Activated CD4-positive, alpha-beta T cell treated with anti-CD3 and anti-CD28 coated beads, Interleukin-2, amount 50 U/mL, for 48 hours (primary cell): ENCODE measurements at places on chromosomes 3 and 15.
A peak's percentile ranks its signal among the peaks of the same experiment; 100 is the strongest.

GRCh38 chr3:164186095-164186494 is 892.2 kb downstream of the SI start:
- no peak for DNase-seq

DNA sequence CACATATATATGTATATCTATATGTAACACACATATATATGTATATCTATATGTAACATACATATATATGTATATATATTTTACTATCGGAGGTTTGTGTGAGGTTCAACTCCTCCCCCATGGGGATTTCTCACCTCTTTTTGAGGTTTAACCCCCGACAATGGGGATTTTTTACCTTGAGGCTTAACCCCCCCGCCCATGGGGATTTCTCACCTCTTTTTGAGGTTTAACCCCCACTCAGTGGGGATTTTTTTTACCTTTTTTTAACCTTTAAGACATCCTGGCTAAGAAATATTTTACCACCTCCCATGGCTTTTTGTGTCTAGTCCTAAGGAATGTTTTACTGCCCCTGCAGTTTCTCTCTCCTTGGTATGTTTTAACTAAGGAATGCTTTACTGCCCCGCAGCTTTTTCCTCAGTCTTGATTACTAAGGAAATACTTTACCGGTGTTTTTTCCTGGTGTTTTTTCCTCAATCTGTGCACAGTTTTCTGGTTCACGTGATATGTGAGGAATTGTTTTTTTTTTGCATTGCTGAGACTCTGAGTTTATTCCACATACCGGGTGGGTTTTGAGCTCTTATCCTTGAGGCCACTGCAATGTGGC is 185.2 kb downstream of the KLF13 start:
- peak; percentile 57 for DNase-seq

DNA sequence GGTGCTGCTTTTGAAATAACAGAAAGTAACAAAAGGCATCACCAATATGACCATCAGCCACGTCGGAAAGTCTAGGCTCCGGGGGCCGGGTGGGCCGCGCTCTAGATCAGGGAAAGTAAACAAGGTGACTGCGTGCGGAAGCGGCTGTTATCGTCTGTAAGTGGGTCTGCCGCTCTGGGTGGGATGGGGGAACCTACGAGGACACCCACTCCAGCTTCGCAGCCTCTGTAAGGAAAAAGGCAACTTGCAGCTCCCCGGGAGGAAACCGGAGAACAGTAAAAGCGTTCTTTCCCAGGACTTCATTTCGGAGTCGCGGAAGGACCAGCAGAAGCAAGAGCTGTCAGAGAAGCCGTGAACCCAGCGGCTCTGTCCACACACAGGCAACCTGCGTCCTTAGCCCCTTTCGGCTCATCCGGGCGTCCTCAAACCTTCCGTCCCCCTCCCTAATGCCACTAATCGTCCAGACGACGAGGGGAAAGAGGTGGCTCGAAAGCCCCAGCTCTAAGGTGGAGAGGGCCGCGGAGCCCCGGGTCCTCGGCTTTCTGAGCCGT is 461 bp downstream of the XRN1 start:
- DNase-seq = peak; percentile 34

GRCh38 chr3:23865595-23866396 is 51.0 kb downstream of the NKIRAS1 start:
- DNase-seq = no peak

GRCh38 chr15:49686599-49686998 is 65.8 kb downstream of the DTWD1 start:
- DNase-seq = no peak

- DNase-seq = peak; percentile 71
These were observed 17.6 kb upstream of the CYP11A1 start for GRCh38 chr15:74384881-74385643.

DNA sequence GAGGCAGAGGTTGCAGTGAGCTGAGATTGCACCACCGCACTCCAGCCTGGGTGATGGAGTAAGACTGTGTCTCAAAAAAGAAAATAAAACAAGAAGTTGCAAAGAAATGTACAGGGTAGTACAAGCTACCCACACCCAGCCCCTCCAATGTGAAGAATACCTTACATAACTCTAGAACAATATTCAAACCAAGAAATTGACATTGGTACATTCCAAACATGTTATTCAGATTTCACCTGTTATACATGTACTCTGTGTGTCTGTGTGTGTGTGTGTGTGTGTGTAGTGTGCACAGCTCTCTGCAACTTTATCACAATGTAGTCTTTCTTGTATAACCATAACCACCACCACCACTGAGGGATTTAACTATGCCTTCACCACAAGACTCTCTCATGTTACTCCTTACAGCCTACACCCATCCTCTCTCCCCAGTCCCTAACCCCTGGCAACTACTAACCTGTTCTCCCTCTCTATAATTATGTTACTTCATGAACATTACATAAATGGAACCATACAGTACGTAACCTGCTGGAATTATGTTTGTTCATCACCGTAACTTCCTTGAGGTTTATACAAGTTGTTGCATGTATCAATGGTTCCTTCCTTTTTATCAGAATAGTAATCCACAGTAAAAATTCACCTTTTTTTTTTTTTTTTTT is 16.2 kb upstream of the TJP1 start:
- no peak for DNase-seq

DNA sequence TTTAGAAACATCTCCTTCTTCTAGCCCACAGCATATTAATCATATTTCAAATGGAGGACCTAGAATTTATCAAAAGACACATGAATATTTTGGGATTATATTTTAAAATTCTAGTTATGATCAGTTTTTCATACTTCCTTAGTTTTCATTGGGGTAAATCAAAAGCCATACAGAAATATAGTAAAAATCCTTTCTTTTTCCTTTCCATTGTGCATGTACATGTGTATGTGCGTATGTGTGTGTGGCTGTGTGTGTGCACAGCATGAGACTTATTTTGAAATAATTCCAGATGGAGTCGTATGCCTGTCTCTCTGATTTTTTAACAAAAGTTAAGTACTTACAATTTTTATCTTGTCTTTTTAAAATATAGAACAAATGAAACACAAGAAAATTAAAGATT is 94.5 kb downstream of the ARPP21 start:
- no peak for DNase-seq

DNA sequence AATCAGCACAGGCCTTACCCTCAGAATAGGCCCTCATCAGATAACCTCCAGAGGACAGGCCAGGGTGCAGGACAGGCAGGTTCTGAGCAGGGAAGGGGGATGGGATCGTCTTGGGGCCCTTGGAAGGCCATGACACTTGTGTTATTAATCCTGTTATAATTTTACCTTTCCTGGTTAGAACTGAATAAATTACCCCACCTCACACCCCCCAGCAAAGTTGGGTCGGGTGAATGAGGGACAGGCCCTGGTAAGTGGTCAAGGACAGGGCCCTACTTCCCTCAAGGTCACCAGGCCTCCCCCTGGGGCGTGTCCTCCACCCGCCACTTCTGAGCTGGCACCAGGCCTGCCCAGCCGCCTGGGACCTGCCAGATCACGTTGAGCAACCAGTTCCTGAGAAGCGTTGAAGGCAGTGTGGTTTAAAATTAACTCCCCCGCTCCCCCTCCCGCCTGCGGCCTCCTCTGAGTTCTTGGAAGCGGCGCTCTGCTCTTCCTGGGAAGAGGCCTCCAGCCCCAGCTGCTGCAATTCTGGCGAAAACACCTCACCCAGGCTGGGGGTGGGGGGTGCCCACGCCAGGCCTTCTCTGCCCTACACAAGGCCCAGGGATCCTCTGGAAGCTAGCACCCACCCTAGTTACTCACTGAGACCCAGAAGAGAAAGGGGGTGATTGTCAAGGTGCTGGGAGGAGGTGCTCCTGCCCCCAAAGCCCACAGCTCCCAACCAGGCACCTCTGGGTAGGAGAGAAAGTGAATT is 10.6 kb downstream of the CISH start:
- peak; percentile 96 for DNase-seq

DNA sequence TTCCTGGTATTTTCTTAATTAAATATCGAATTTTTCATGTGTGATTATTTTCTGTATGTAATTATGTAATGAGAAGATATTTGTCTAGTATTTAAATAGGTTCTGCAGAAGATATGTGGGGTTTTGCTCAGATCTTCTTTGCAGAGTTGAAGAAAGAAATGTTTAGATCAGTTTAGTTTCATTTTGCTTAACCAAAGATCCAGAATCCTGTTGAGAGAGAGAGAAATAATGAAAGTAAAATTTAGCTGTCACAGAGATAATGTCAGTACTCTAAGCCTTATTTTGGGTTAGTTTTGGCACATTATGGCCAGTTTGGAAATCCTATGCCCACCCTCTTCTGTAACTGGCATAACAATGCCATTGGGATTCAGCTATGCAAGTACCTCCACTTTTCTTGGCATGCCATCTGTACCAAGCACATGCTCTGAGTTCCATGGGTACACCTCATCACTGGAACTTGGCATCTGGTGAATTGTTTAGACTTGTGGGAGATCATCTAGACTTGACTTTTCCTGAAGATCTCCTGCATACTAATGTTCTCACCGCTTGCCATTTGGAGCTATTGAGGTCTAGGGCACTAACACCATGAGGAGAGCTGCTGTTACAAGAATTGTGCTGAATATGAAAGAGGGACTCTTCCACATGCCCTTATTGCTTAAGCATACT is 30.9 kb downstream of the PLSCR1 start:
- DNase-seq = no peak

DNA sequence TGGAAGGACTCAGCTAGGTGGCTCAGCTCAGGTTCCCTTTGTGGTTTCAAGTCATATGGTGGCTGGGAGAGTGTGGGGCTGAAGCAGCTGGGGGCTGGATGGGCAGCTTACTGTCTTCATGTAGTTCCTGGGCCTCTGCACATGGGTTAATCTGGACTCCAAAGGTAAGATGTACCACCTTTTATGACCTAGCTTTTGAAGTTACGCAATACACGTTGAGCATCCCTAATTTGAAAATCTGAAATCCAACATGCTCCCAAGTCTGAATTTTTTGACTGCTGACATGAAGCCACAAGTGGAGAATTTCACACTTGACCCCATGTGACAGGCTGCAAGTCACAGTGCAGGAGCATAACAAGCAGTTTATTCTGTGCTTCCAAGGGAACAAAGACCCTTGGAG is 173.7 kb downstream of the KBTBD8 start:
- DNase-seq = no peak

- no peak for DNase-seq
These were observed 17.5 kb upstream of the RBP1 start for GRCh38 chr3:139557041-139557440.

- DNase-seq = peak; percentile 14
These were observed at the start of gene RBPMS2 for GRCh38 chr15:64775551-64776401. RBPMS2 (minus strand) TSS chr15:64775589; CDS start chr15:64775319, 270 bp downstream.

DNA sequence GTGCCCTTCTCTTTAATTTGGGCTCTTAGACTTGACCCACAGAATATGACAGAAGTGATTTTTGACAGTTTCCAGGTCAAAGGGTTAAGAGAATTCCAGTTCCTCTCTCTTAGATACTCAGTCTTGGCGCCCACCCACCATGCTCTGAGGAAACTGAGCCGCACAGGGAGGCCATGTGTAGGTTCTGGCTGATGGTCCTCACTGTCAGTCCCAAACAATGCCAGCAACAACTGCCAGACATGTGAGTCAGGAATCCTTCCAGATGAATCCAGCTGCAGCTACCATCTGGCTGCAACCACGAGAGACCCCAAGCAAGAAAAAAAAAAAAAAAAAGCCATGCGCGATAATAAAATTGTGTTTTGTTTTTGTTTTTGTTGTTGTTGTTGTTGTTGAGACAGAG is 326.6 kb downstream of the MAGI1 start:
- DNase-seq = no peak

GRCh38 chr15:26724381-26725150 is 48.3 kb downstream of the GABRB3 start:
- DNase-seq = no peak

GRCh38 chr15:75346796-75347221 is at the start of gene NEIL1:
NEIL1 (plus strand) TSS chr15:75347039; CDS start chr15:75348906, 1,867 bp downstream.
- DNase-seq = no peak

GRCh38 chr15:78671626-78672211 is 30.7 kb upstream of the CHRNB4 start:
- DNase-seq = no peak

GRCh38 chr3:99111235-99111634 is 209.7 kb upstream of the DCBLD2 start:
- DNase-seq = no peak

DNA sequence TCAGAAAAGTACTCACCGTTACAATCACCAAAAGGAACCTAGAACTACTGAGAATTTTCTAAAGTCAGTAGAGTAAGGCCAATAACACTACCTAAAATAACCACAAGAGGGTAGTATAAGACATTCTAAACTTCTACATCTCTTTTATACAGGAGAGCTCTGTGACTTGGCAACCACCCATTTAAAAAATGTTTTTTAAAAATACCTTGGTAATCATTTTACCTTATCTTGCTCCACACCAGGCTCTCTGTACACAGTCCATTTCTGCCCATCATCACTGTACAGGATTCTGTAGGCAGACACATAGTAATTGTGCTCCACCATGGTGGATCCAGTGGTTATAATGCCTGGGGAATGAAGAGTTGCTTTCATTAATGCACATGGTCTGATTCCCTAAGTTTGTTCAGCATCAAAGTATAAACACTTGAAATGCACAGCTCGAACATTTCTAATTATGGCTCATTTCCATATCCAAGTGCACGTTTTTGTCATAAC is 54.5 kb downstream of the ST3GAL6 start:
- no peak for DNase-seq

GRCh38 chr3:29697989-29698388 is 417.1 kb downstream of the RBMS3 start:
- no peak for DNase-seq

GRCh38 chr15:25426896-25427610 is 11.8 kb downstream of the UBE3A start:
- no peak for DNase-seq

GRCh38 chr3:8359133-8359532 is 142.5 kb upstream of the LMCD1 start:
- no peak for DNase-seq

GRCh38 chr3:66498687-66499621 is 1.9 kb downstream of the LRIG1 start:
- no peak for DNase-seq

DNA sequence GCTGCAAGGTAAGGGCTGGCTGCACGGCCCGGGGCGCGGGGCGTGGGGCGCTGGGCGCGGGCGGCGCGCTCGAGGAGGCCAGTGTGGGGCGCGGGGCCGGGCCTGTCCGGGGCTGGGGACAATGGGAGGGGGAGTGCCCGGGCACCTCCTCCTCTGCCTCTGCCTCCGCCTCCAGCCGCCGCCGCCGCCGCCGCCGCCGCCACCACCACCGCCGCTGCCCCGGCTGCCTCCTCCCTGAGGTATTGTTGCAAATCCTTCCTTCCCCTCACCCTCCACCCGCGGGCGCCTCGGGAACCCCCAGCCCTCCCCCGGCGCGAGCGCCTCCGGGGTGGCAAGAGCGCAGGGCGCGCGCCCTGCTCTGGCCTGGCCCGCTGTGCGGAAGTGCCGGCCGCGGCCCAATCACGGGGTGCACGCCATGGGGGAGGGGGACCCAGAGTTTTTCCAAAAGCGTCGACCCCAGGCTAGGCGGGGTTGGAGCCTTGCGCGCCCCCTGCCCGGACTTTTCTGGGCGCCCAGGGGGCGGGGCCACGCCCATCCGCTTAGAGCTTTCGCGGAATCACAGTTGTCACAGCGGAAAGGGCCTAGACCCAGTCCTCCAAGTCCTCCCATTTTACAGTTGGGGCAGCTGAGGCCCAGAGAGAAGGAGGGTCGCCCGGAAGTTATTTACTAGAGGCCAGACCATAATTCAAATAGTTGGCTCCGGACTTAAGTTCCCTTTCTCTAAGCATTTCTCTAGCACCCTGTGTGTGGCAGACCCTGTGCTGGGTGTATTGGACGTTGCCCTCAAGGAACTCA is at the start of gene LPP:
LPP (plus strand) TSS at position 144 of the 795 bp plus-strand sequence. CDS start 251,964 bp downstream, outside the sequence.
- DNase-seq = peak; percentile 85
